Stimulated activated CD8-positive, alpha-beta memory T cell treated with anti-CD3 and anti-CD28 coated beads, Interleukin-4, amount 100 ng/mL, for 48 hours (primary cell): ENCODE measurements at places on chromosomes 7 and 10.
A peak's percentile ranks its signal among the peaks of the same experiment; 100 is the strongest.

DNA sequence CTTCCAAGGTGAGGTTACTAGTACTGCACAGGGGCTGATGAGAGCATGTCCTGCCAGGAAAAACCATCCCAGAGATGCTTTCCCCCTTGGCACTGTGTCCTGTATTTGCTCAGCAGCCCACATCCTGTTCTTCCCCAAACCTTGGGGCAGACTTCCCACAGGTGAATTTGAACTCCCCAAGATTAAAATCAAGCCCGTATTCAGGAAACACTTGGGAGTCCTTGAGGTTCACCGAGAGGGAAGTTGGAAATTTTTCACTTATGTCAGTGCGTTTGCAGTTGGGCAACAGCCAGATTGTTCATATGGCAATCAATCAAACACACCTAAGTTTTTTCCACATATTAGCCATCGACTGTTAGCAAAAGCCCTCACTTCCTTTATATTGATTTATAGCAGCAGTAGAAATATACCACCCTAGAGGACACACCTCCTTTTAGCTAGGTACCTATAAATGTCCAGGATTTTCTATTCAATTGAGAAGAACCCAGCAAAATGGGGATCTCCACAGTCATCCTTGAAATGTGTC is at the start of gene DMBT1:
DMBT1 (plus strand) TSS at position 476 of the 526 bp plus-strand sequence; CDS start at position 493, 17 bp downstream.
- DNase-seq, result no peak

GRCh38 chr7:111409714-111410422 is 152.4 kb downstream of the IMMP2L start:
- DNase-seq, result no peak

GRCh38 chr10:70674560-70675495 is 2.5 kb downstream of the ADAMTS14 start:
- DNase-seq, result no peak

DNA sequence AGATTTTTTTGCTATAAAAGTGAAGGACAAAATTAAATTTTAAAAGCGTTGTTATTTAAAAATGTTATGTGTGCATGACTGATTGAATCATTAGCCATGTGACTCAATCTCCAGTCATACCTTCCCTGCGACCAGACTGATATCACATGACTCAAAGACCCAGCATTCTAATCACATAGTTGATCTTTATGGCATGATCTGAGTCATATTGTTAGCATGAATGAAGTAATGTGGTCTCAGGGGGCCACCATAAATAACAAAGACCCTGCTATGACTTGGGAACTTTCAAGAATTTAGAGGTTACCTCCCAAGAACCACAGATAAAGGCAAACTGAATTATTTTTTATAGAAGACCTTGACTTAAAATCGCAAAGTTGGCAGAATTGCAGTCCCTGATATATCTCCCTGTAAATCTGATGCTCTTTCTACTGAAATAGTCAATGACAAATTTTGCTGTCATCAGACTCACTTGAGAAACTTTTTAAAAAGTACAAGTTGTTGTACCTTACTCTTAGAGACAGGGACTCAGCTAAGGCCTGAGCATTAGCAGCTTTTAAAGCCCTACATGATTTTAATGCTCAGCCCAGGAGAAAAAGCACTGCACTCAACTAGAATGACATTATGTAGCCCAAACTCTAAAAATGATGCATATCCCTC is 717.3 kb downstream of the XPNPEP1 start:
- no peak for DNase-seq

- DNase-seq, result no peak
Observed at GRCh38 chr10:6006991-6007390, 29.6 kb upstream of the IL15RA start.

DNA sequence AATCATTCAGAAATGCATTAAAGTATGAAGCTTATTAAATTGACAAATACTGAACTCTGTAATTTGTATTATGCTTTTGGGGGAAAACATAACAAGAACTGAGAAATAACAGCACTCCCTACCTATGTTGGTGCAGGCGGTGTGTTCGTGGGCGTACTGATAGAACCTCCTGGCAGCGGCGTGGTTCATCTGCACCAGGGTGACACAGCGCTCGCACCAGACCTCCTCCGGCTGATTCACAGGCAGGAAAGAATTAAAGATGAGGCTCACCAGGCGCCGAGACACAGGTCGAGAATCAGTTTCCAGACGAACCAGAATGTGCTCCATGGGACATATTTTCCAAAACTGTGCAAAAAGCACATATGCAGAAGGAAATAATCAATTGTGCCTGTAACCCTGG is 40.2 kb downstream of the NCAPG2 start:
- no peak for DNase-seq

- DNase-seq, result no peak
Observed at GRCh38 chr10:96889415-96890171, 57.5 kb downstream of the LCOR start.

- no peak for DNase-seq
Observed at GRCh38 chr7:26185131-26185843, 15.3 kb downstream of the HNRNPA2B1 start.

GRCh38 chr10:43170491-43170890 is 32.2 kb downstream of the CSGALNACT2 start:
- DNase-seq, result no peak

DNA sequence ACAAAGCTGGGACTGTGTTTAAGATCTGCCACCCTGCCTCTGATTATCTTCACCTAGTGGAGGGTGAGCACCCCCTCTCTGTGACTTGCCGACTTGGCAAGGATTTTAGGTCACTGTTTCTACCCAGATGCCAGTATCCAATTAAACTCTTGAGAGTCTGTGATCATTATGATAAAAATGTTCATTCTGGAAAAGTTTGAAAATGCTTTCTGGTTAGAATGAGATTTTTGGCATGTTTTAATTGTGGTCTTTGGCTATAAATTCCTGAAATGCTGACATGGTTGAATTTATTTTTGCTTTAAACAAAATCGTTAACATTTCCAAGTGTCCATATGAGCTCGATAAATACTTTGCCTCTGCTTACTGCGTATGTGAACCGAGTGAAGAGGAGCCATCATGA is 221.4 kb downstream of the BICC1 start:
- DNase-seq, result no peak

DNA sequence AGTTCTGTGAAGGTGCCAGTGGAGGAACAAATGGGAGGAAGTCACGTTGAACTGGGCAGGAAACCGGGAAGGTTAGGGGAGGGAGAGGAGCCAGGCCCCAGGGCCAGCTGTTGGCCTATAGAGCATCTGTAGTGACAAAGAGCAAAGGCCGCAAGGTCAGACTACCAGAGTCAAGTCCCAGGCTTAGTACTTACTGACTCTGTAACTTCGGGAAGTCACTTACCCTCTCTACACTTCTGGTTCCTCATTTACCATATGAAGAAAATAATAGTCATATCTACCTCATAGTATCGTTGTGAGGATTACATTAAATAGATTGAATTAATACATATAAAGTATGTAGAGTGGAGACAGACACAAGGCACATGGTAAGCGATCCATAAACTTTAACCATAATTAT is 101.8 kb upstream of the FZD1 start:
- no peak for DNase-seq

GRCh38 chr10:70619271-70620019 is 16.9 kb upstream of the PRF1 start:
- DNase-seq, result no peak

DNA sequence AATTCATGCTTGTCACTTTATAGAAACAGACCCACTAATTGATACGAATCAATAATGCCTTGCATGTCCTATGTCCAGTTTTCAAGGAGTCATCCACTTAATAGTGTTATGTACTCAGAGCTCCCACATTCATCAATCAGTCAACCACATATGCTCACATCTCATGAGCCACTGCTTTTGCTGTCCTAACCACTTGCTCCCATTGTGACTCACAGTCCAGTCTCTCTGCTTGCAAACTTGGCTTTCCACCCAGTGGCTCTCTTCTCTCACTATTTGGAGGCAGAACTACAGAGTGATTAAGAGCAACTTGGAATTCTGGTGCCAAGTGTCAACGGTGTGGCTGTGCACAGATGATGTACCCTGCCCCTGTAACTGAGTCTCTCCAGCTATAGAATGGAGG is 166.0 kb downstream of the SNX13 start:
- DNase-seq, result no peak

GRCh38 chr10:84540617-84541288 is 212.4 kb downstream of the CCSER2 start:
- peak; percentile 85 for DNase-seq

DNA sequence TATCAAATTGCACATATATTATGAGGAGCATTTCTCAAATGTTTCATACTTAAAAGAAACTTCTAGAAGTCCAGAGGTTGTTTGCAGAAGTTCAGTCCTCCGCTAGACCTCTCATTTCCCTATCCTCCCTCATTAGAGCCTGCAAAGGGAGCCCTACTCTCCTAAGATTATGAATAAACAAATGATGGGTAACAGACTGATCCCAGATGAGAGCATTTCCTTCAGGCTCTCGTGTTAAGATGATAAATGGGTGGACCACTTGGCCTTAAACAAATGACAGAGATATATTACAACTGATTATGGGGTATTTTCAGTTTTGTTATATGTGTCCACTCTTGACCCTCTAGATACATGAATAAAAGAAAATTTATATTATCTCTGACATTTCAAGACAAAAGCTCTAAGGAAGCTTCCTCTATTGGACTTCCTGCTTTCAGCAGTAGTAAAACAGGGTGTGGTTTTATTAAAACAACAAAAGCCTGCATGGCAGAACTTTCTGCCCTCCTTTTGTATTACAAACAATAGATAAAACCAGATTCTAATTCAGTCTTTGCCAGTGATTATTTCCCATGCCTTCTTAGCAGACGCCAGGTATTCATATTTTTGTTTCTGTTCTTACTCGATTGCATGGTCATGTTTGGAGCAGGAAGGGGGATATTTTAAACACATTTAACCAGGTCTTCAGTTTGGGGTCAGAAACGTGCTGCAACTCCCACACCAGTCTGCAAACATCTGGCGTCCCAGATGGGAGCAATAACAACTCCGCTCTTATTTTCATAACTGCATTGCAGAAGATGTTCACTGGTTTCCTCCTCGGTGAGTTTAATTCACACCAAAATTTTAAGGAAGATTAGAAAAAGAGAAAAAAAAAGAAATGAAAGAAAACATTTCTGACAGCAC is 52.4 kb upstream of the FAM204A start:
- no peak for DNase-seq

GRCh38 chr7:151387161-151388006 is 22.5 kb downstream of the WDR86 start:
- no peak for DNase-seq

- no peak for DNase-seq
Observed at GRCh38 chr7:151694828-151695580, 175.3 kb upstream of the RHEB start.

DNA sequence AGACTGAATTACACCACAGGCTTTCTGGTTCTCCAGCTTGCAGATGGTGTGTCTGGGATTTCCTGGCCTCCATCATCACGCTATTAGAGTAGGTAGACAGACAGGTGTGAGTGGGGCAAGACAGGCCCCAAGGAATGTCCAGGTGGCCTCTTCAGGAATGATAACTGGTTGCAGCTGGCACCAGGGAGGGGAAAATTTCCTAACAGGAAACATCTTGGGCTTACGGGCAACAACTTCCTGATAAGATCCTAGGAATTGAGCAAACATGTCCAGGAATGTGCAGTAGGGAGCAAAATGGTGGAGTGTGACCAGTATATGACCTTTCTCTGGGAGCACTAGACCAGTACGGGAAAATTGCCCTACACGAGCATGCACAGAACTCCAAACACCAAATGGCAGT is 11.3 kb downstream of the XRCC2 start:
- DNase-seq, result no peak

- no peak for DNase-seq
Observed at GRCh38 chr7:129163875-129164544, 19.5 kb downstream of the TSPAN33 start.

DNA sequence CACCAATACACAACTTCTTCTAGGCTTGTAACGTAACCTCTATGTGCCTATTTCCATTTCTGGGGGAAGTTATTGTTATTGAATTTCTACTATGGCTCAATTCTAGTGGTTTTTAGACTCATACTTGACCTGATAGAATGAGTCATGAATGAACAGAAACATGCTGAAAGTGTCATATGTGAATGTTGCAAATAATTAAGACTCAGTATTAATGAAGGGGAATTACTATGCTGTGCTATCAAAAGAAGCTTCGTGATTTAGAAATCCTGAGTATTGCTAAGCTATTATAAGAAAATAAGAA is 135.1 kb upstream of the ZWINT start:
- no peak for DNase-seq

GRCh38 chr7:157096286-157097055 is 42.3 kb upstream of the UBE3C start:
- no peak for DNase-seq

DNA sequence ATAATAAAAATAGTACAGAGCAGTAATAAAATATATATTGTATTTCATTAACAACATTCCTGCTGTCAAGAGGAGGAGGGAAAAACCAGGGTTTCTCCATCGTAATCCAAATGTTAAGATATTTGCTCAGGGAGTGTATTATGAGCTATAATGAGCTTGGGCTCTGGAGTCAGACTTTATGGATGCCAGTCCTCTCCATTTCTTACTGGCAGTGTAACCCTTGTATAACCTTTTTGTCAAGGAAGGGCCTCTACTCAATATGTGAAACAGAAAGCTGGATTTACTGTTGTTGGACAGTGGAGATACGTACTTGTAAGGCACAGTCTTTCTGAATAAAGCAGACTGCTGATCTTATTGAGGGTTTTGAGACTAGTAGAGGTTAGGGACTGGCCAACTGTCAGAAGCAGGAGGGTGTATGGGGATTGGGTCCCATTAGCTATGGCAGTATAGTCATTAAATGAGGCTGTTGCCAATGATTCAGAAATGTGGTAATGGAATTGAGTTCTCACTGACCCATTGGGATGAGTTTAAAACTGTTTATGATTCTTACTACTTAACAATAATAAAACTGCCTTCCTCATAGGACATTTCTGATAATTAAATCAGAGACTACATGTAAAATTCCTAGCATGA is 56.5 kb downstream of the ZNF277 start:
- no peak for DNase-seq

- DNase-seq, result no peak
Observed at GRCh38 chr10:112298581-112298980, 15.4 kb downstream of the TECTB start.

GRCh38 chr10:123134343-123134914 is 1.3 kb upstream of the HMX3 start:
- DNase-seq, result peak; percentile 33

DNA sequence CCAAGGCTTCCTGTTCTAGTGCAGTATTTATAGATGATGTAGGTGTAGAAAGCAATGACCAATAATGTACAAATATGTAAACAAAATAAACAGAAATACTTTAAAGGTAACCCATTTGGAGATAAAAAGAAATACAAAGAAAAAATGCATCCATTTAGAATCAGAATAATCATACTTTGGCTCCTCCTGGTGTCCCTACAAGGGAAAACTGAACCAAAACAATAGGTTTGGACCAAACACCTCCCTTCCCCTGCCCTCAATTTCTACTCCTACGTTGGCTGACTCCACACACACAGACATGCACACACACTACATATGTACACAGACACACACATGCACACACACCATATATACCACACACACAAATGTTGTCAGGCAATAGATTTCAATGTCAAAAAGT is 36.0 kb downstream of the C10orf143 start:
- DNase-seq, result no peak

- no peak for DNase-seq
Observed at GRCh38 chr10:91164520-91165065, 55.9 kb upstream of the PCGF5 start.
